H9 (cell line): ENCODE measurements at places on chromosomes 4 and X. TPM values are rescaled to one million over a fixed set of nuclear protein-coding genes. Genes with fewer than 3 reads are reported as not detected.

The RXFP1 gene
- total RNA-seq, result 0.15 and 0.17 TPM in 2 replicates

The CCKAR gene
- not detected in 2 replicates for total RNA-seq

The AFF2 gene
- total RNA-seq, result 14.6 and 15.7 TPM in 2 replicates

The MAGED4B gene
- total RNA-seq, result 111 and 118 TPM in 2 replicates

The C1QTNF7 gene
- not detected in 2 replicates for total RNA-seq

The SMIM10 gene
- total RNA-seq, result 1.1 and 1.2 TPM in 2 replicates

The SPIN4 gene
- total RNA-seq, result 23.3 and 23.4 TPM in 2 replicates

The XAGE2 gene
- not detected in 2 replicates for total RNA-seq

The PABPC1L2A gene
- 0.35 and 0.52 TPM in 2 replicates for total RNA-seq

The APLN gene
- 0.18 and 0.24 TPM in 2 replicates for total RNA-seq

The LARP7 gene
- total RNA-seq, result 33.8 and 37.0 TPM in 2 replicates

The SPRY1 gene
- total RNA-seq, result 76.3 and 77.6 TPM in 2 replicates

The LRAT gene
- total RNA-seq, result 20.4 and 20.7 TPM in 2 replicates

The ODAPH gene
- not detected in 2 replicates for total RNA-seq

The GAGE12H gene
- not detected in 2 replicates for total RNA-seq

The ACE2 gene
- not detected in 2 replicates for total RNA-seq

The RRH gene
- 0.20 TPM in 1 of 2 replicates, not detected in the other for total RNA-seq

The MAGEE2 gene
- total RNA-seq, result not detected in 2 replicates

The DRD5 gene
- total RNA-seq, result not detected in 2 replicates

The S100G gene
- total RNA-seq, result not detected in 2 replicates

The HSD17B13 gene
- total RNA-seq, result not detected in 2 replicates

The AVPR2 gene
- total RNA-seq, result not detected in 2 replicates

The UGT2B10 gene
- not detected in 2 replicates for total RNA-seq

The TMPRSS11A gene
- not detected in 2 replicates for total RNA-seq

The NUP62CL gene
- total RNA-seq, result 3.9 and 4.3 TPM in 2 replicates

The FDCSP gene
- total RNA-seq, result not detected in 2 replicates

The SUV39H1 gene
- total RNA-seq, result 16.2 and 17.4 TPM in 2 replicates

The BST1 gene
- 0.48 TPM in 1 of 2 replicates, not detected in the other for total RNA-seq

The CHIC2 gene
- 8.2 and 9.8 TPM in 2 replicates for total RNA-seq

The H2BW2 gene
- total RNA-seq, result not detected in 2 replicates

The MAGEC1 gene
- total RNA-seq, result not detected in 2 replicates

The RASL11B gene
- total RNA-seq, result 28.3 and 30.0 TPM in 2 replicates

The DCHS2 gene
- total RNA-seq, result 0.57 and 0.70 TPM in 2 replicates

The KCNE5 gene
- total RNA-seq, result 3.6 and 3.7 TPM in 2 replicates

The TDO2 gene
- not detected in 2 replicates for total RNA-seq

The ZNF732 gene
- total RNA-seq, result 13.4 and 13.6 TPM in 2 replicates

The PARM1 gene
- total RNA-seq, result 1.4 and 2.0 TPM in 2 replicates

The CENPVL2 gene
- 2.8 TPM in 2 replicates for total RNA-seq

The SERPINA7 gene
- total RNA-seq, result not detected in 2 replicates

The PPP2R2C gene
- 8.1 and 8.6 TPM in 2 replicates for total RNA-seq

The GRIA3 gene
- 1.4 and 2.4 TPM in 2 replicates for total RNA-seq

The SLC4A4 gene
- 0.92 and 1.1 TPM in 2 replicates for total RNA-seq

The FAM156B gene
- 11.2 and 13.7 TPM in 2 replicates for total RNA-seq

The CCDC160 gene
- total RNA-seq, result 0.97 and 1.2 TPM in 2 replicates

The CT45A10 gene
- total RNA-seq, result not detected in 2 replicates

The CCDC120 gene
- total RNA-seq, result 14.5 and 15.7 TPM in 2 replicates

The PITX2 gene
- total RNA-seq, result 7.5 and 8.5 TPM in 2 replicates

The POF1B gene
- total RNA-seq, result not detected in 2 replicates

The MAPK10 gene
- 4.6 and 4.7 TPM in 2 replicates for total RNA-seq

The TSPAN7 gene
- 3.5 and 3.8 TPM in 2 replicates for total RNA-seq

The FAM114A1 gene
- total RNA-seq, result 9.9 and 10.3 TPM in 2 replicates

The SOX3 gene
- total RNA-seq, result 7.7 and 8.5 TPM in 2 replicates

The PCDH19 gene
- 0.83 and 1.2 TPM in 2 replicates for total RNA-seq

The OTC gene
- not detected in 2 replicates for total RNA-seq

The PPP4R3C gene
- not detected in 2 replicates for total RNA-seq
